ENCODE measurements at places on chromosomes 7 and 10.

DNA sequence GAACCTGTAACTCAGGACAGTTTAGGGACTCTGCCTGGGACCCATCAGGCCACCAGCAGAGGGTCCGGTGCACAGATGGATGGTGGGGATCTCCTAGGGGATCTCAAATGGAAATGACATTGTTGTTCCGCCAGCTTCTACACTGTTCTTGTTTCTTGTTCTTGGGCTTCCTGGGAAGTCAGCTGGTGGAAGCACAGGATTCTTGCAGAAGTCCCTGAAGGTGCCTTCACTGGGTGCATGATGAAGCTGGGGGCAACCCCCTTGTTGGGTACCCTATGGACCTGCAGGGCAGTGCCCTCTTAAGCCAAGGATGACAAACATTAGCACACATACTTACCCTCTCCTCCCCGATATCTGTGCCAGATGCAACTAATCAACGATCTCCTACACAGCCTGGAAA lies 18.6 kb downstream of the SFTPD start:
- no peak for DNase-seq

DNA sequence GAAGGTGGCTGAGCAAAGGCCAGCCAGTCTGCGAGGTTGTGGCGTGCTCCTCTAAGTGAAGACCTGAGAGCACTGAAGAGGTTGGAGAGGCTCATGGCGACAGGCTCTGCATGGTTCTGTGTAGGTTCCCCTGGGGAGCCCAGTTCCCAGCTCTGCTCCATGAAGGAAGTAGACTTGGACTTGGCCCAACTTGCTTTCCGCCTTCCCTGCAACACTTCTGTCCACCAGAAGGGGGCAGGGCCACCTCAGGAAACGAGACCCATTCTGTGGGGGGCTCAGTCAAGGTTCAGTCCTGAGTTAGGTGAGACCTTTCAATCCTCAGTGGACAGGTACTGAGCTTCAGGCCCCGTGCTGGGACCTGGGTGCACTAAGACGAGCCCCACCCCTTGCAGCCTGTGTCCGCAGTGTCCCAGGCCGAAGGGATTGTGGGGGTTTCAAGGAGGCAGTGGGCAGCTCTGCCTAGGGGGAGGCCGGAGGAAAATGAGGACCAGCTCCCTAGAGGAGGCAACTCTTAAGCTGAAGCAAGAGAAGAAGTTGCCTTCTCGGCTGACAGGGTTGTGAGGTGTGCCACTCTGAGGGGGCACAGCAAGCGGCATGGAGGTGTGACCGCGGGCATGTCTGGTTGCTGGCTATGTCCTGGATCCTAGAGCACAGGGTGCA lies 15.0 kb upstream of the PCBD1 start:
- peak; percentile 22 for DNase-seq

DNA sequence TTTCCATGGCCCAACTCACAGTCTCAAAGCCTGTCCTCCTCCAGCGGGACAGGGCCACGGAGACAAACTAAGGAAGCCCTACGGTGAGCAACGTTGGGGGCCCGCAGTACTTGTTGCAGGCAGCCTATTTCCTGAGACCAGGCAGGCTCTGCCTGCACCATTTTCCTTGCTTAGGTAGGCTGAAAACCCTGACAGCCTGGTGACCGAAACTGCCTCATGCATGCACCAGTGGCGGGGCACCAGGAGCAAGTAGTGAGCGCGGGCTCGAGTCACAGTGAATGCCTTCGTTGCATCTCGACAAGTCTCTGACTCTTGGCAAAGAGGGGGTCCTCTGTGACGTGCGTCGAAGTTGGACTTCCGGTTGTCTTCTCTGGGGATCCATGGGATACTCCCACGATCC lies 23.3 kb upstream of the ZNF273 start:
- no peak for DNase-seq

- DNase-seq, result no peak
Observed at GRCh38 chr10:21935439-21936023, 68.0 kb downstream of the DNAJC1 start.

GRCh38 chr10:122243550-122243949 lies 27.5 kb upstream of the BTBD16 start:
- DNase-seq, result no peak

DNA sequence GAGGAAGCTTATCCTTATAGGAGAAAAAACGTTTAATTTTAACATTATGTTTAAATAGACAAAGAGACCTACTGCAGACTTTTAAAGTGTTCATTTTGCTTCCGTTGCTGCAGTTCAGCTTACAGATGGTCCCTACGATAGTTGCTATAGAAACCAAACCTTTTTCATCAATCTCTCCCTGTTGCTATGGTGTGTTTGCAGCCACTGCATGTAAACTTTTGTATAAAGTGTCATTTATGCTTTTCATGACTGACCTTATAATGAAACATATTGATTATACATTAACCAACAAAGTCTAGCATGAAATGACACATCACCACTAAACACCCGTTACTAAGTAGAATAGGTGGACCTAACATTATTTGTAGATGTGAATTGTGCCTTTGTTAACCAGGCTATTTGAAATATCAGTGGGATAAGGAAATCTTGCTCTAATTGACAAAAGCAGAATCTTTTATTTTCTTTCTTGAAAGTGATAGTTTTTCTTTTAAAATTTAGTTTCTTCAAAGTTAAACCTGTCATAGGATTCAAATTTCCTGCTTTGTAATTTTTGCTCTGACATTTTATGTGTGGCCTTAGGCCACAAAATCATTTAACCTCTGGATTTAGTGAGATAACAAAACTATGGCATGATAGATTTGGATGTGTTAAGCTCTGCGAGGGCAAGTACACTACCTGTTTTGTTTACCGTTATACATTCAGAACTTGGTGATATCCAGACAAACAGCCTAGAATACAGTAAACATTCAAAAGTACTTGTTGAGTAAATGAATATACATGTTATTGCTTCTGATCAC lies 64.0 kb downstream of the CACNB2 start:
- DNase-seq, result peak; percentile 42

GRCh38 chr10:69279110-69279509 lies 814 bp downstream of the HK1 start:
- DNase-seq, result no peak

DNA sequence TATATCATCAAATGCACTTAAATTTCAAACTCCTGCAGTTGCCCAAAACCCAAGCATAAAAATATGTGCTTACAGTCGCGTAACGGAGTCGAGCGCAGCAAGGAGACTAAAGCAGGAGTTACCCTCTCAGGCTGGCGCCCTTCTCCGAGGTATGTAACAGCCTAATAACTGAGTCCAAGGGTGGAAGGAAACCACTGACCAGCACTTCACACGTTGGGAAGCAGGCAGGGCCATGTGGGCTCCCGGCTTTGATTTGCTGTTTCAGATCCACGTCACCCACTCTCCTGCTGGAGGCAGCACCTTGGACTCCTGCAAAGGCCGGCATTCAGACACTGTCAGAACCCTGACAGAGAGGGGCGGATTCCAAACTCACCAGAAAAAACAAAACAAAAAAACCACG lies 123.8 kb downstream of the DIP2C start:
- no peak for DNase-seq

DNA sequence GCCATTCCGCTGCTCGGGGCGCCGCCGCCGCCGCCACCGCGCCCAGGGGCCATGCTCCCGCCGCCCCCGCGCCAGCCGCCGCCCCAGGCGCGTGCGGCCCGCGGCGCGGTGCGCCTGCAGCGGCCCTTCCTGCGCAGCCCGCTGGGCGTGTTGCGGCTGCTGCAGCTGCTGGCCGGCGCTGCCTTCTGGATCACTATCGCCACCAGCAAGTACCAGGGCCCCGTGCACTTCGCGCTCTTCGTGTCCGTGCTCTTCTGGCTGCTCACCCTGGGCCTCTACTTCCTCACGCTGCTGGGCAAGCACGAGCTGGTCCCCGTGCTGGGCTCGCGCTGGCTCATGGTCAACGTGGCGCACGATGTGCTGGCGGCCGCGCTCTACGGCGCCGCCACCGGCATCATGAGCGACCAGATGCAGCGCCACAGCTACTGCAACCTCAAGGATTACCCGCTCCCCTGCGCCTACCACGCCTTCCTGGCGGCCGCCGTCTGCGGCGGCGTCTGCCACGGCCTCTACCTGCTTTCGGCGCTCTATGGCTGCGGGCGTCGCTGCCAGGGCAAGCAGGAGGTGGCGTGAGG lies 383 bp downstream of the MARVELD1 start:
- DNase-seq, result peak; percentile 49

GRCh38 chr10:79413196-79413595 lies 32.2 kb downstream of the ZCCHC24 start:
- DNase-seq, result no peak

DNA sequence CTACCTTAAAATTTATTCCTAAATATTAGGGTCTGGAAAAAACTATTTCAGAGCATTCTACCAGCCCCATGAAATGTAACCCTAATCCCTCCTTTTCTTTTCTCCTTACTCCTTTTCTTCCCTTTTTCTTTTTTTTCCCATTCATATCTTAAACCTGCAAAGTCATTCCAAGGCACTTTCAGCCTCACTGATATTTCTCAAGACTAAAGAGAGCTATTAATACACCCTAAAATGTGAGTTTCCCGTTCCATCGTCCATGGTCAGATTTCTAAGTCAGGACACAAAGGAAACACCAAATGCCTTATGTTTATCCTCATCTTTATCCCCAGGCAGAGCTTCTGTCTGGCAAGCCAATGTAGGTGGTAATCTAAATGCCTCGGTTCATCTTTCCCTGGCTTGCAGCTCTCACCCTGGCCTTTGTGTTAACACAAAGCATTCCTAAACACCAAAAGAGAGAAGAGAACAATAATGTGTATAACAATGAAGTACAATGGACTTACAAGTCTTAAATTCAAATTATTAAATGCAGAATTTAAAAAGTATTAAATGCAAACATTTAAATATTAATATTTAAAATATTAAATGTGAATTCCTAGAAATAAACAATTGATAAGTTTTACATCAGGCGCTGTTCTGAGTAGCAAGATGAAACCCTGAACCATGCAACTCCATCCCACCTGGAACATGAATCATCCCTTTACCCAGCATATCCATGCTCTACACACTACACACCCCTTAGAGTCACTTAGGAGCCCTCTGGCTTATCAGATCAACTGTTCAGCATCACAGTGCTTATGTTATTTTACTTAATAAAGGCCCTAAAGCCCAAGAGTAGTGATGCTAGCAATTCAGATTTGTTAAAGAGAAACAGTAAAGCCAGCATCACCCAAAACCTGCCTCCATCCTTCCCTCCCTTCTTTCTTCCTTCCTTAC lies 26.8 kb downstream of the MICU1 start:
- DNase-seq, result no peak

- no peak for DNase-seq
Observed at GRCh38 chr10:25575343-25575742, 358.7 kb upstream of the MYO3A start.

GRCh38 chr10:132651511-132652029 lies 114.0 kb downstream of the INPP5A start:
- no peak for DNase-seq

DNA sequence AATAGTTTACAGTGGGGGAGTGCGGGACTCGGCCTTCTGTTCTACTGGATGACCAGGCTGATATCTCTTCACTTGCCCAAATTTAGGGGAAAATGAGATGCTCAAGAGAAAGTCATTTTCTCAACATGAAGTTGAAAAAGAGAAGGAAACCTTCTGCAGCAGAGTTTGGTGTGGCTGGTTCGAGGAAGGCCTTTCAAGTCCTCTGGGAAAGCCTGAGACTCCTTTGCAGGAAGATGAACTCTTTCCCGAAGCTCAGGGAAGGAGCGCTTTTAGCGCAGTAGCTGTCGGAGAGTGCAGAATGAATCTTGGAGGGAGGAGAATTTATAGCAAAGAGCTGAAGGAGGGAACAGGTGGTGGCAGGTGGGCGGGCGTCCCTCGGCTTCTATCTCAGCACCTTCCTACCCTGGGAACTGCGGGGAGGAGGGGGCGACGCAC lies at the start of gene ATOH7:
Gene ATOH7, minus strand, starts transcription at position 297 of the 435 bp plus-strand sequence. CDS start 436 bp downstream, outside the sequence.
- no peak for DNase-seq

- no peak for DNase-seq
Observed at GRCh38 chr7:2947058-2947780, 96.4 kb downstream of the CARD11 start.

DNA sequence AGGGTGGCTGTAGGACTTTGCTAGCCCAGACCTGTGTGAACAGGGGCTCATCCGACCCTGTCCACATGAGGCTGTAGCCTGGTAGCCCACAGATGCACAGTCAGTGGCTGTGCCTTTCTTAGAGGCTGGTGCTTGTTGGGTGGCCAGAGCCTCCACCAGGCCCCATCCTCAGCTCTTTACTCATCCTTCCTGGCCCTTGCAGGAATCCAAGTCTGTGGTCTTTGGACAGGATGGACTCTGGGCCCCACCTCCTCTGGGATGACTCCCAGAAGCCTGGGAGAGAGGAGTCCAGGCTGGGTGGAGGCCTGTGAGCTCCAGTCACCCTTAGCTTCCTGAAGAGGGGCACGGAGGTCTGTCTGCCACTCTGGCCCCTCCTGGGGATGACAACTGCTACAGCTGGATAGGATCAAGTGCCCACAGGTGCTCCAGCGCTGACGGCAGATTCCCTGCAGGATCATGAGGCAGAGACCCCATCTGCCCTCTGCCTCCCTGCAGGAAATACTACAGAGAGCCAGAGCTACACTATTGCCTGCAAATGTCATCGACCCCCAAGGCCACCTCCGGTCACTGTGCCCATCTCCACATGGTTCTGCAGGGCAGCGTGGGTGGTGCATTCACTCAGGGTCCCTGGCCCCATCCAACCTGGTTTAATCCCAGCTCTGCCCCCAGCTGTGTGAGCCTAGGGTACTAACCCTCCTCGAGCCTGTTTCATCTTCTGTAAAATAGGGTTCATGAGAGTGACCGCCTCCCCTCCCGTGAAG lies 114.5 kb downstream of the PTPN20 start:
- no peak for DNase-seq

DNA sequence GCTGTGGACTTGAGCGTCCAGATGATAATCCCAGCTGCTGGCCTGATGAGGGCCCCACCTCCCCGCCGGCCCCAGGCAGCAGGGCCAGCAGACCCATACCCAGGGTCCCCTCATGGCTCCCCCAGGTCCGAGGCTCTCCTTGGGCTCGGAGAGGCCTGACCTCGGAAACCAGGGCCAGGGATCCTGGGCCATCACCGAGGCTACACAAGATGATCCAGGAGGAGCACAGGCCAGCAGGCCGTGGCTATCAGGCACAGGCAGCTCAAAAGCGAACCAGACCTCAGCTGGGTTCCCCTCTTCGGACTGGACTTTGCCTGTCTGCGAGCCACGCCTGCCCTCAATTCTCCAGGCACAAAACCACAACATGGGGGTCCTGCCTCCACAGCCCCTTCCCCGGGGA lies 17.4 kb downstream of the PDGFA start:
- no peak for DNase-seq

DNA sequence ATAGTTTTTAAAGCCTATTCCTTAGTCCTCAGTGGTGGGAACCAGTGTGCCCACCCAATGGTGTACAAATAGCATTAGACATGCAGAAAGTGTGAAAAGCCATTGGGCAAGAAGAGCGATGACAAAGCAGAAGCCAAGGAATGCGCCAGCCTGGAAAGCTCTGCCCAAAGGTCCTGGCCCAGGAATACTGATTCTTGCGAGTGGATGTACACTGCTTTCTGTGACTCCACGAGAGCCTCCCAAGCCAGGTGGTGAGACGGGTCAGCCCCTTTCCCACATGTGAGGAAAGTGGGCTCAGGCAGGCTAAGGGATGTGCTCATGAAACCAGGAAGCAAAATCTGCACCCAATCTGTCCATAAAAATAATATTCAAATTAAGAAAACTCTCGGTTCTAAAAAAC lies 106.6 kb downstream of the ADCY1 start:
- DNase-seq, result no peak
